Ascending aorta (tissue), 2 donors: ENCODE measurements at places on chromosomes 2 and 18.

GRCh38 chr2:235402422-235402821, 91.4 kb upstream of the AGAP1 start:
- no peak overlapping the region for H3K27ac ChIP-seq
- H3K27me3 ChIP-seq: no peaks in the 10 kb centered on the region
- H3K4me1 ChIP-seq: no peaks in the 10 kb centered on the region
- no peak overlapping the region for H3K4me3 ChIP-seq

GRCh38 chr2:181694271-181694670, 14.0 kb upstream of the NEUROD1 start:
- no peaks in the 10 kb centered on the region for H3K27me3 ChIP-seq
- no peak overlapping the region for H3K4me3 ChIP-seq
- H3K27ac ChIP-seq: no peak overlapping the region
- H3K4me1 ChIP-seq: no peaks in the 10 kb centered on the region
- H3K36me3 ChIP-seq: no peaks in the 10 kb centered on the region
- no peak for DNase-seq

DNA sequence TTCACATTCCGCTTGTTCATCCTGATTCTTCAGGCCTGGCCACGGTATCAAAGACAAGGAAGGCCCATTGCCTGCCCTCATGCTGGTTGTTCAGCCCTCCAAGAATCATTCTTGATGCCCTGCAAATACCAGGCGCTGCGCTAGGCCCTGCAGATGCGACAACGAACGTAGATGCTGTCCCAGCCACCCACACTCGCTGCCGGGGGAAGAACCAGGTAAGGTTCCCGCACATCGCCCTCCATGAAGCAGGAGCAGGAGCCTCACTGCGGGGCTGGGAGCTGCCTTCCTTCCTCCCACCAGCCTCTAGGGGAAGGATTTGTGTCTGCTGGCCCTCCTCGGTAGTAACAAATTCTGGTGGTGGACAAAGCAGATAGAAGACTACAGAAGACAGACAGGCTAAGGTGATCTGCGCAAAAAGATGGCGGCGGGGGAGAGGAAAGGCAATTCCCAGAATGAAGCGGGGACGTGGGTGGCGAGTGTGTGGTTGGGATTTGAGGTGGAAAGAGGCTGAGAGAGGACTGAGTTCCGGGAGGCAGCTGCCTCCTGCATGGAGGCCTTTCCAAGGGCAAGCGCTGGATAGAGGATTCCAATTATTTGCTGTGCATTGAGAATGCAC, 19.8 kb upstream of the GPR55 start:
- DNase-seq: no peak
- no peaks in the 10 kb centered on the region for H3K27me3 ChIP-seq
- no peaks in the 10 kb centered on the region for H3K4me1 ChIP-seq
- no peak overlapping the region for H3K27ac ChIP-seq
- H3K4me3 ChIP-seq: no peak overlapping the region
- H3K36me3 ChIP-seq: no peaks in the 10 kb centered on the region

DNA sequence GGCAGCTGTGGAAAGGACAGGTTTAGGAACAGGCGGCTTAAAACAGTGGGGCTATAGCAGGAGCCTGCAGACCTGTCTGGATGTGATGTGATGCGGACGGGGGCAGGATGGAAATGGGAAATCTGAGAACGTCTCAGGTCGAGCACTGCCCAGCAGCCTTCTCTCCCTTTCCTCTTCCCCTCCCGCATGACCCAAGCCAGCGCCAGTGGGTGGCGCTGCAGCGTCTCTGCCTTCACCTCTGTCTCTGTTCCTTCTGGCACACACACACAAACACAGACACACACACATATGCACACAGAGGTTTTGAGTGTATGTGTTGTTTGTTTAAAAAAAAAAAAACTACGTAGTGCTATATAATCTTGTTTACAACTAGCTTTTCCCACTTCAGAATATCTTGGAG, 82.0 kb upstream of the SLC66A3 start:
- H3K36me3 ChIP-seq: no peaks in the 10 kb centered on the region
- no peak for DNase-seq
- no peak overlapping the region for H3K27ac ChIP-seq
- no peaks in the 10 kb centered on the region for H3K27me3 ChIP-seq
- no peaks in the 10 kb centered on the region for H3K4me1 ChIP-seq

DNA sequence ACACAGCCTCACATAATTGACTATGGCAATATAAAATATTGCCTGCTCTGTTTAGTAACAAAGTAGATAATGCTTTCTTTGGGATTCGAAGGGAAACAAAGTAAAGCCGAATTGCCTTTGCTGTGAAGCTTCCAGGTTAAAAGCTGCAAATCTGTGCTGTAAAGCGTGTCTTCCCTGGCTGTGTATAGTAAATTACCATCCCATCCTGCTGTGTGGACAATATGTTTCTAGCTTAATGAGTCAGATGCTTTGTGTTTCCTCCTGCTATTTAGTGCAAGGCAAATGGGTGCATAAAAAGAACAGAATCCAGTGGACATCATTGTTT, 265.1 kb downstream of the SOCS6 start:
- H3K4me1 ChIP-seq: no peaks in the 10 kb centered on the region
- H3K4me3 ChIP-seq: no peak overlapping the region
- H3K27me3 ChIP-seq: no peaks in the 10 kb centered on the region
- no peak overlapping the region for H3K27ac ChIP-seq
- no peak for DNase-seq
- H3K36me3 ChIP-seq: no peaks in the 10 kb centered on the region

DNA sequence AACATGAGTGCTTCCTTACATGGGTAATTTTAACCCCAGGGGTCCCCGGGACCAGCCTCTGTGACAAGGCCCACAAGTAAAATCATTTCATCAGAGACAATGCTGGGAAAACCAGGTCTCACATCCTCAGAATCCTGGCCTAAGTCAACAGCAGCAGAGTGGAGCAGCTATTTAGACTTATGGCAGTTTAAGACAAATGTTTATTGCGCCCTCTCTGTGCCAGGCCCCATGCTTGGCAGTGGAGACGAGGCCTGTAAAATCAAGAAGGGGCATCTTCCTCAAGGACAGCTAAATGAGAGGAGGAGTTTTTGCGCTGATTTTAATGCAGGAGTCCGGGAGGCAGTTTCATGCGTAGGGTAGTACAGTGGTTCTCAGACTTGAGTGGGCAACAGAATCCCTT, 56.0 kb upstream of the ACAA2 start:
- DNase-seq: no peak
- no peaks in the 10 kb centered on the region for H3K36me3 ChIP-seq
- no peak overlapping the region for H3K27ac ChIP-seq
- no peaks in the 10 kb centered on the region for H3K4me1 ChIP-seq

- DNase-seq: no peak
- no peaks in the 10 kb centered on the region for H3K4me1 ChIP-seq
- H3K27ac ChIP-seq: no peak overlapping the region
Observed at GRCh38 chr2:125643585-125643984, 1012.4 kb upstream of the GYPC start.

- H3K4me3 ChIP-seq: no peak overlapping the region
- H3K27ac ChIP-seq: no peak overlapping the region
- no peak for DNase-seq
- no peaks in the 10 kb centered on the region for H3K4me1 ChIP-seq
- H3K36me3 ChIP-seq: no peaks in the 10 kb centered on the region
Observed at GRCh38 chr18:31241900-31242409, 76.0 kb upstream of the DSG1 start.

DNA sequence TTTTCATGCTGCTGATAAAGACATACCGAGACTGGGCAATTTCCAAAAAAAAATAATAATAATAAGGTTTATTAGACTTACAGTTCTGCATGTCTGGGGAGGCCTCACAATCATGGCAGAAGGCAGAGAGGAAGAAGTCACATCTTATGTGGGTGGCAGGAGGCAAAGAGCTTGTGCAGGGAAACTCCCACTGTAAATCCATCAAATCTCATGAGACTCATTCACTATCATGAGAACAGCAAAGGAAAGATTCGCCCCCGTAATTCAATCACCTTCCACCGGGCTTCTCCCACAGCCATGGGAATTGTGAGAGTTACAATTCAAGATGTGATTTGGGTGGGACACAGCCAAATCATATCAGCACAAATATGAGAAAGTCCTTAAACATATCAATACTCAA, 1314.8 kb downstream of the DPP10 start:
- H3K4me1 ChIP-seq: no peaks in the 10 kb centered on the region
- no peak overlapping the region for H3K27ac ChIP-seq
- H3K27me3 ChIP-seq: no peaks in the 10 kb centered on the region
- no peaks in the 10 kb centered on the region for H3K36me3 ChIP-seq
